Activated T-cell treated with anti-CD3 and anti-CD28 coated beads, Interleukin-2, amount 50 U/mL, for 48 hours (primary cell): ENCODE measurements at places on chromosomes 12 and 14.

DNA sequence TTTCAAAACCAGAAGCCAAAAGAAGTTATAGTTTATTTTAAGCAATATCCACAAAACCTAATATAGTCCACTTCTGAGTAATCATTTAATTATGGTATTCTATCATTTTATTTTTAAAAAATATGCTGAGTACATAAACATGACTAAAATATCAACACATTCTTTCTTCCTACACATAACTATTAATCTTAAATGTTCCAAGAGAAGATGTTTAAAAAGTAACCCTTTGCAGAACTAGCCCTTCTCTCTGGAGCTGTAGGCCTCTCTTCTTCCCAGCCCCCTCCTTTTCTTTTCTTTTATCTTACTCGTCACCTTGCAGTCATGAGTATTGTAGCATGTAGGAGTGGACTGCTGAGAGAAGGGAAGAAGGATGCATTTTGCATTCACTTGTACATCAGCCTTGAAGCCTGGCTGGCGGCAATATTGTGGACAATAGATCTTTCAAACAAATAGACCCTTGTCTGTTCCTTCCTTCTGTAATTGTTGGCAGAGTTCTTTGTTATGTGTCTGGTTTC is 941.9 kb downstream of the NRXN3 start:
- no peak for DNase-seq

- no peak for DNase-seq
These were observed 103.9 kb upstream of the DIO3 start for GRCh38 chr14:101457301-101457935.

DNA sequence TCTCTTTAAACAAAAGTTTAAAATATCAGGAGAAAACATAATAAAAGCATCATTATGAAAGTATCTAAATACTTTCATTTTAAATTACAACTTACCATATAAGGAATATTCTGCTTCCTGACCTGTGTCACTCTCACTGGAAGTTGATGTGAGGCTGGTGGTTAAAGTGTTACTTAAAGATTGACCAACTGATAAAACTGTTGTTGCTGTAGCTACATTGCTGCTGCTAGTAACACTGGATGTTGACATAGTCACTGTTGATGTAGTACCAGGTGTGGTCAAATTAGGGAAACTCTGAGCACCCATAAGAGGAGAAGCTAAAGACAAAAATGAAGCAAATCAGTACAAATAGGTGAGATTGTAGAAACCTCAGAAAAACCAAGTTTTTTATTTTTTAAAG is 79.9 kb downstream of the HECTD1 start:
- no peak for DNase-seq

DNA sequence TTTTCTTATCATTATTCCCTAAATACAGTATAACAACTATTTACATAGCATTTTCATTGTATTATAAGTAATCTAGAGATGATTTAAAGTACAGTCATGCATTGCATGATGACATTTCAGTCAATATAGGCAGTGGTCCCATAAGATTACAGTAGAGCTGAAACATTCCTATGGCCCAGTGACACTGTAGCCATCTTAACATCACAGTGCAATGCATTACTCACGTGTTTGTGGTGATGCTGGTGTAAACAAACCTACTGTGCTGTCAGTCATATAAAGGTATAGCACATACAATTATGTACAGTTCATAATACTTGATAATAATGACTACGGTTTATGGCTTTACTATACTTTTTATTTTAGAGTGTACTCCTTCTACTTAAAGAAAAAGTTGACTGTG is 13.3 kb downstream of the LLPH start:
- DNase-seq: no peak

DNA sequence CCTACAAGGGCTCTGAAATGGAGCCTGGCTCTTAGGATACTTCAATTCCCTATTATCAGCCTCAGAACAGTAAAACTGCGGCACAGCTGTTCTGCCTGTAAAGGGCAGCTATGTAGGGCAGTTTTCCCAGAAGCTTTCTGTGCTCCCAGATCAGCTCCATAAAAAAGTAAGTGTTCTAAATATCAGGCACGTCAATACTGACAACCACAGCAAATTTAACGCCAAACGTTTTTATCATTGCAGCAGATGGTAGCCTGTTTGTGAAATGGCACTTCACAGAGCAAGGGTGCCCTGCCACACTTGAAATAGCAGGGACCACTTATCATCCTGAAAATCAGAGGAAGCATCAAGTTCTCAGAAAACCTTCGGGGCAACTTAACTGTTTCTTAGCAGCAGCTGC is 54.8 kb upstream of the PTHLH start:
- DNase-seq: no peak

DNA sequence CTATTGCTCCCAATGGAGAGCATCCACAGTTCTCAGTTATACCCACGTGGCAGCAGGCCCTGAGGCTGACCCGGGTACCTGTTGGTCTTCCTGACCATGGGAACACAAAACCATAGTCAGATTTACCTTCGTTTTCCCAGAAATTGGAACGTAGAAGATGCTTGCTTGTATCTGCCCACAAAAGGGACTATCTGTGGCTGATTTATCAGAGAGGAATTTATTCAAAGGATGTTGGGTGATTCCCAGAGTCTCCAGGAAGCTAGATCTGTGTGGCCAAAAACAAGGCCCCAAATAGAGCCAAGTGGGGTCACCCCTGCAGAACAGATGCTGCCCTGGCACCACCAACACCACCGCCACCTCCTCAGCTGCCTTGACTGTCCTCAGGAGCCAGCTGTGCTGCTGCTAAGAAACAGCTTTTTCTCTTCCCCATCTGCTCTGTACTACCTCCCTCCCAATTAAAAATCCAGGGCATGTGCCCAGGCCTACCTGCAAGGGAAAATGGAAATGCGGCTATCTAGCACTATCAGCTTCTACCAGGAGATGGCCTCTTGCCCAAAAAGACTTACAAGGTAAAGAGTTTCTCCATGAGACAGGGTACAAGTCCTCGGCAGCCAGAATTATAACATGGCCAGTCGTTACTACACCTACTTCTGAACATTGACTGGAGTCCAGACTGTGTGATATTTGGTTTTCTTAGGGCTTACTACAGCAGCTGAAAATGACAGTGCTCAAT is 128.6 kb upstream of the PLEKHG7 start:
- no peak for DNase-seq

GRCh38 chr14:72800848-72801370 is 93.0 kb downstream of the DPF3 start:
- DNase-seq: no peak

DNA sequence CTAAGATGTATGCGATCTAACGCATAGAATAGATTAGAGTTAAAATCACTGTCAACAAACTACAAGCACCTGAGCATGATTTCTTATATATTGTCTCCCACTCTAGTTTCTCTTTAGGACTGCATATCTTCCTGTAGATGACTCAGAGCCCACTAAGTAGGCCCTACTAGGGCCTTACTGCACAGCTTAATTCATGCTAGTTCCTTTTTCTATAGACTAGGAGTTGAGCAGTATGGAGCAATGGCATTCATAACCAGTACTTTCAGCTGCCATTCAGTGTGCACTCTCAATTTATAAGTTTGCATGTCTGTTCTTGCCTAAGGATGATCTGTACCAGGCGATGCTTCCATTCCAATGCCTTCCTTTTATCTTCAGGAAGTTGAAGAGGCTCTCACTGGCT is 103.5 kb downstream of the METTL25 start:
- DNase-seq: no peak

GRCh38 chr12:68001486-68002466 is 12.5 kb downstream of the IFNG-AS1 start:
- no peak for DNase-seq

- no peak for DNase-seq
These were observed 168.1 kb upstream of the NOVA1 start for GRCh38 chr14:26765768-26766520.

DNA sequence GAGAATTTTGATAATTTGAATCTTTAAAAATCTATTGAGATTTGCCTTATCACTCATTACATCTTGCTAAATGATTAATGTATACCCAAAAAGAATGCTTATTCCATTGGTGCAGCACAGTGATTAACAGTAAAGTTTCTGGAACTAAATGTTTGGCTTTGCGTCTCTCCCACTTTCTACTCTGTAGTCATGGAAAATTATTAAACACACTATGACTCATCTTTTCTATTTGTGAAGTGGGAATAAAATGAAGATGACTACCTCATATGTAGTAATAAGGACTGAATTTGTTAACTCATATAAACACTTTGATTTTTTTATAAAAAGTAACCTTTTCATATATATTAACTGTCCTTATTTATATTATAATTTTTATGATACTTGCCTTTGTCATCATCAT is 118.1 kb downstream of the RERGL start:
- DNase-seq: no peak

DNA sequence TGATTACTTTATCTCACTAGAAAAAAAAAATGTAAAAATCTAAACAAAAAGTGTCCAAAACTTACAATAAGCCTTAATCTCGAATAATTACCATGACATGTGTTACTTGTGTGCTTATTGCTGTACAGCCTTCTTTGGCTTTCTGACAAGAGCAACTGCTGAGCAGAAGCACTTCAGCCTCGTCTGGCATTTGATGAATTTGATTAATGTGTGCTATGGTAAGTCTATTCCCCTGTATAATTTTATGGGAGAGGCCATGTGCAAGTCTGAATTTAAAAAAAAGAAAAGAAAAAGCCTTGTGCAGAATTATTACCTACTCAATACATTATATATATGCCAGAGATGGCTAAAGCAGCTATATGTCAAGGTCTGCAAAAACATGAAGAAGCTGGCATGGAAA is 113.9 kb downstream of the AEBP2 start:
- DNase-seq: no peak

GRCh38 chr14:88003425-88003824 is 1.5 kb upstream of the GPR65 start:
- no peak for DNase-seq

DNA sequence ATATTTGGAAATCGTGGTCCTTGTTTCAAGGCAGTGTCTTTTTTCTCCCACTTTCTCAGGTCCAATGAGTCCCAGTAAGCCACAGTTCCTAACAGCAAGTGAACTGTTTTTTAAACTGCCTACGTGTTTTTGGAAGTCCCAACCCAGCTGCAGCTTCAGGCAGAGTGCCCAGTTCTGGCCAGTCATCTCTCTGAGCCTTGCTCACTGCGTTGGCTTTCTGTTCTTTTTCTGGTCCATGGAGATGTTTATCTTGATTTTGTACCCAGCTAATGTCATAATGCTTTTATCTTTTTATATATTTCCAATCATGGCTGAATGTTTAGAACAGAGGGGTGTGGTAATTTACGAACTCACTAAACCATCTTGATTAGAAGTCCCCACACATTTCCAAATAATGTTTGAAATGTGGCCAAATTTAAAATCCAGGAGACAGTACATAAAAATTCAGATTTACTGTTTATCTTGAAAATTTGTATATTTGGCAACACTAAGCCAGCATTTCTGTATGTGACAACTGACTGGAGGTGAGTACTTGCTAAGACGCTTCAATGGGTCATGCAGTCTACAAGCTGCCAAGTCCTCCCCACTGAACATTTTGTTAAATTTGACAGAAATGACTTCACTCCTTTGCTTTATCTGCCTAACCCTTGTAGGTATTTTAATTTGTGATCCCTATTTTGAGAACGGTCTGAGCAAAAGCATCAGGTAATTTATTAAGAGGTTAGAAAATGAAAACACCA is 46.1 kb upstream of the OTOGL start:
- DNase-seq: no peak

- peak; percentile 60 for DNase-seq
These were observed 5.1 kb downstream of the ARHGDIB start for GRCh38 chr12:14956024-14956891.

DNA sequence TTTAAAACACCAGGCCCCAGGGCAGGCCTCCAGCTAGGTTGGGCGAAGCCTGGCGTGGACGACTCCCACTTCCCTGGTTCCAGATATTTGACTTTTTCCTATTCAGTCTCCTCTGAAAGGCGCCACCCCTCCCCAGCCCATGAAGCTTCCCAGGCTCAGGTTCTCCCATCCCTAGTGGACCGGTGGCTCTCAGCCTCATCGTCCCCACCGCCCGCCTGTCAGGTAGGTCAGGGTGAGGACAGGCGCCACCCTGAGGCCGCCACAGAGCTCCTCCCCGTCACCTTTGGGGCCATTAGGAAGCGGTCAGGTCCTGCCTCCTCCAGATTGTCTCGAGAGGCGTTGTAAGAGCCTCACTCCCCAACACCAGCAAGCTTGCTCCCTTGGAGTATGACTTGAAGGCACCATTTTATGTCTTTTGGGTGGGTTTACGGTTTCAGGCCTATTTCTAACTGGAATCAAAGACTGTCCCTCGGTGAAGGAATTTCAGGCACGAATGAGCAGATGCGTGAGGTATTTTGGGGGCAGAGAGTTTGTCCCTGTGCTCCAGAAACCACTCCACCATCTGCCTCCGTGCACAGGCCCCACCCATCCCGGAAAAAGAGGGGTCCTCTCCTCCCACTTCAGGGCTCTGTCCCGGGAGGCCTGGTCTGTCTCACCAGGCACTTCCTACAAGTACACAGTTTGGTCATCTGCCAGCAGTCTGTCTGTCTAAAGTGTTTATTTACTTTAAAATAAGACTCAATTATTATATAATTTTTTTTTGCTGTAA is 55.6 kb downstream of the TSPAN9 start:
- no peak for DNase-seq

- no peak for DNase-seq
These were observed 105.4 kb upstream of the HIF1A start for GRCh38 chr14:61589691-61590581.

DNA sequence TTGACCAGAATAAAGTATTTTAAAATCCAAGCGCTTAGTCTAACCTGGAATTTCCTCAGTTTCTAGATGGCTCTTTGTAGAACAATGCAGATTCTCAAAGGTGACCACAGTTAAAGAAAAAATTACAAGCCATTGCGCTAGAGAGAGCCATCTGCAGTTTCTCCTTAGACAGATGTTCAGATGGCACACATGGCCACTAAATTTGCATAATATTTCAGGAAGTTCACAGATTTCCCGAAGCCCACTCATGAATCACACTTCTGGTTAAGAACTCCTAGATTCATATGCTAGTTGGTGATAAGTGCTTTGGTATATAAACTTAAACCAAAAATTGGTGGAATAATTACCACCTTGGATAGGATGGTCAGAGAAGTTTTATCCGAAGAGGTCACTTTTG is 749 bp downstream of the AKAP3 start:
- DNase-seq: no peak

GRCh38 chr14:76833011-76833410 is 6.8 kb downstream of the LRRC74A start:
- no peak for DNase-seq

DNA sequence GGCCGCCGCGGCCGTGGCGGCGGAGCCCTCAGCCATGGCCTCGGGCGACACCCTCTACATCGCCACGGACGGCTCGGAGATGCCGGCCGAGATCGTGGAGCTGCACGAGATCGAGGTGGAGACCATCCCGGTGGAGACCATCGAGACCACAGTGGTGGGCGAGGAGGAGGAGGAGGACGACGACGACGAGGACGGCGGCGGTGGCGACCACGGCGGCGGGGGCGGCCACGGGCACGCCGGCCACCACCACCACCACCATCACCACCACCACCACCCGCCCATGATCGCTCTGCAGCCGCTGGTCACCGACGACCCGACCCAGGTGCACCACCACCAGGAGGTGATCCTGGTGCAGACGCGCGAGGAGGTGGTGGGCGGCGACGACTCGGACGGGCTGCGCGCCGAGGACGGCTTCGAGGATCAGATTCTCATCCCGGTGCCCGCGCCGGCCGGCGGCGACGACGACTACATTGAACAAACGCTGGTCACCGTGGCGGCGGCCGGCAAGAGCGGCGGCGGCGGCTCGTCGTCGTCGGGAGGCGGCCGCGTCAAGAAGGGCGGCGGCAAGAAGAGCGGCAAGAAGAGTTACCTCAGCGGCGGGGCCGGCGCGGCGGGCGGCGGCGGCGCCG is 381 bp downstream of the YY1 start:
- DNase-seq: peak; percentile 56
